ENCODE measurements at places on chromosomes 1 and 21. TPM values are rescaled to one million over a fixed set of nuclear protein-coding genes. Genes with fewer than 3 reads are reported as not detected.

DNA sequence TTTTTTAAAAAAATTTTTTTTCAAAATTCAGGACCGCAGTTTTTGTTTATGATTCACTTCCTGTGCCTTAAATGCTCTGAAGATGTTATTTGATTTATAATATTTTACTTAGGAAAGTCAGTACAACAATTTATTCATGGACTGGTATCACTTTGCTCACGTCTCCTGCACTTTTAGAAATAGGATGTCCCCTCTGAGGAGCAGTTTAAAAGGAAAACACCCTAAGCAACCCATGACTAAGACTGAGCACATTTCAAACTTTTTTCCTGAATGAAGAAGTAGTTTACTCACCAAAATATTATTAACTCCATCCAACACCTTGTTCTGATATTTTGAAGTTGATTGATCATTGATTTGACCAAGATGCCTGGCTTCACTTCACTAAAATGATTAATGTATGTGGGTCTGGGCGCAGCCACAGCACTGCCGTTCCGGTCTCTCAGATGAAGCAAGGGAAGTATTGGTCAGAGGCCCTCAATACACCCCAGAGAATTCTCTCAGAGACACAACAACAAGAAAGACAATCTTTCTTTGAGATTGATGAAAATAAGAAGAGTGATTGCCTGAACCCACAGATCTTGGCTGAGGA, 223.9 kb downstream of the TGFB2 start:
- DNase-seq = no peak

- DNase-seq = no peak
These were observed 1.4 kb upstream of the PCSK9 start for GRCh38 chr1:55037733-55038551.

DNA sequence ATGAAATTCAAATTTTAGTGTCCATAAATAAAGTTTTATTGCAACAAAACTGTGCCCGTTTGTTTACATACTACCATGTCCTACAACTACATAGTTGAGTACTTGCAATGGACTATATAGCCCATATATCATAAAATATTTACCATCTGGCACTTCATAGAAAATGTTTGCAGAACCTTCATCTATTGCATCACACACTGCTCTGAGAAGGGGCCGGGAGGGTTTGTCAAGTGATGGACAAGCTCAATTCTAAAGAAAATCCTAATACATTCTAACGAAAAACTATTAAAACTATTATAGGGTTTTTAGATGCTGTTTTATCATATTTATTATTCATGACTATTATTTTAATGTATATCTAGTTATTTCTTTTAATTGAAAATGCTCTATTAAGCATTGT, 35.9 kb downstream of the RGSL1 start:
- DNase-seq = no peak

GRCh38 chr21:24093032-24093431, 1514.2 kb downstream of the MRPL39 start:
- no peak for DNase-seq

Gene ZNF124
- 4.1 TPM for polyA plus RNA-seq

Gene LPGAT1
- polyA plus RNA-seq = 7.4 TPM

Measured in keratinocyte (primary cell).